ENCODE measurements at places on chromosomes 2 and 18.

DNA sequence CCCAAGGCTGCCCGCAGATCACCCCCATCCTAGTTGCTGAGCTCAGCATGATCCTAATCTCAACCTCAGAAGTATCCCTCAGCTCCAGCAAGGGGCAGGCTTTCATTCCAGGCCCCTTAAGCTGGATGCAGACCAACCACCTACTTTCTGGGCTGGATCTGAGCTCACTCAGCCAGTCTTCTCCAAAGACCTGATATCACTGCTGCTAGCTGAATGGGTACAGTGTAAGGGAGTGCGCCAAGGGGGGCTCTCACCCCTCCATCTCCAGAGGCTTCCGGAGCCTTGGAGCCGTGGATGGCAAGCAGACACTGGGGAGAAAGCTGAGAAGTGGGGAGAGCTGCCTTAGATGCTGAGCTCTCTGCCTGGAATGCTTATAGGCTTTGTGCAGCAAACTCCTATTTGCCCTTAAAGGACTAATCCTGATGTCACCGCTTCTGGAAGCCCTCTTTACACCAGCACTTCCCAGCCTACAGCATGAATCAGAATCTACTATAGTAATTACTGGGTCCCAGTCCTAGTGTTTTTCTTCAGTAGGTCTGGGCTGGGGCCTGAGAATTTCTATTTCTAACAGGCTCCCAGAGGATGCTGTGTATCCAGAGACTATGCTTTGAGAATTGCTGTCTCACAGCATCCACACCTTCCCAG is 31.0 kb downstream of the GYPC start:
- no peak for DNase-seq

- DNase-seq: peak; percentile 51
Measured at GRCh38 chr18:25470062-25470461, 118.1 kb upstream of the ZNF521 start.

DNA sequence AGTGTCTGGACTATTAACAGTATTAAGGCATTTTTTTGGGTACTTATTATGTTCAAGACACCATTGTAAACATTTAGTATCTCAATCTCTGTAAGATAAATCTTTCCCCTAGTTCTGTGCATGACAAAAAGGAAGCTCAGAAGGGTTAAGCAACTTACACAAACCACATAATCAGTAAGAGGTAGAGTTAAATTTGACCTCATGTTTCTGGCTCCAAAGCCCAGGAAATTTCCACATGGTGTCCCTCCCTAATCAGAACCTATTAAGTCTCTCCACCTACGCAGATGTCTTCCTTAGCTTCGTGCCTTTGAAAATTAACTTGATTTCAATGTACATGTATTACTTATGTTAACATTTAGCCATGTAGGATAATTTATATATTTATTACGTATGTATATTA is 2.0 kb downstream of the MFSD6 start:
- no peak for DNase-seq

DNA sequence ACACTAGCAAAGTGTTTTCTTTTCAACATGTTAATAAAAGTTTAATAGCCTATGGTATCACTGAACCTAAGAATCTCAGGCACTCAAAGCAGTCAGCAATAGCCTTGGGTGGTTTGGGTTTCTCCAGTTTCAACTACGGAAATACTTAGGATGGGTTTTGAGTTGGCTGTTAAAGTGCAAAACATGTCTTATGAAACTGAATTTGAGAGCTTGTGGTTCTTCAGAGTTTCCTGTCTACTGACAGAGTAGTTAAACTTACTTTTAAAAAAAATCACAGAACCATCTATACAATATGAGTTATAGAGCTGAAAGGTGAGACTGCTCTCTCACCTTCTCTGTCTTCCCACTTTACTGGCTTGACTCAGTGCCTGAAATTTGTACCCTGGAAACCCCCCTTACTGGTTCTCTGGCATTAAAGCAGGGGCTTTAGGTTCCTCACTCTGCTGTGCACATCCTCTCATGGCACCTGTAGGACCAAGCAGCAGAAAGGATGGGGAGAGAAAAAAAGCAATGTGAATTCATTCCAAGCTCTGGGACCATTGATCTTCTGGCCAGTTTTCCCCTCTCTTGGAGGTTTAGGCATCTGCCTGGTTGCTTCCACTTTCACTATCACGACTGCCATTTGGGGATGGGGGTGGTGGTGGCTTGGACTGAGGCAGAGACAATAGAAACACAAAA is 18.1 kb downstream of the CCDC141 start:
- DNase-seq: no peak

- no peak for DNase-seq
Measured at GRCh38 chr2:189834059-189834458, 49.8 kb downstream of the PMS1 start.

DNA sequence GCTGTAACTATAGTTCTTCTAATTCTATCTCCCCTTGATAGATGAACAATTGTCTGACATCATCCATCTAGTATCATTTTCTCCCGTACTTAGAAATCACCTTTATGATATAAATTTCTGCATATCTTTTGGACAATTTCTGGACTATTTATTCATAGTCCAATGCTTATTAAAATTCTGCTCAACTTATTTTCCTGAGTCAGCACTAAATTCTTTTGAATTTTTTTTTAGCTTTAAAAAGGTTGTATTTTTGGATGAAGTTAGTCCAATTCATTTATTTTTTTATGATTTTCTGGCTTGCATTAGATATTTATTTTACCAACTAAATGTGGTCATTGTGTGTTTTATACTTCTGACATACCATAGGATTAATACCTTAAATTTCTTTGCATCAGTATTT is 538.5 kb upstream of the DCC start:
- DNase-seq: no peak

GRCh38 chr2:151979694-151980093 is 119.2 kb downstream of the CACNB4 start:
- no peak for DNase-seq

DNA sequence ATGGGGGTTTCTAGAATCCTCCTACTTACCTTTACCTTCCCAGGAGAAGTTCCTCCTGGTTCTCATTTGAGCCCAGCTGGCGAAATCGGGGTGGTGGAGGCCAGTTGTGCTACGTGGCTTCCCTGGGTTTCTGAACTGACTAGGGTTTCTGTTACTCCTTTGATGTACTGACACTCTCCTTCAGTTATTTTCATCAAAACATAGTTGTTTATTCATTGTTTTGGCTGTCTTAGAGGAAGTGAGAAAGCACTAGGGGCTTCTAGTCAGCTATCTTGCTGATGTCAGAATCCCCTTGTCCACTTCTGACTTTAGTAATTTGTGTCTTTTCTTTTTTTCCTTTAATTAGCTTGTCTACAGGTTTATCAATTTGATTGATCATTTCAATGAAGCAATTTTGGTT is 332.2 kb upstream of the TANK start:
- no peak for DNase-seq

DNA sequence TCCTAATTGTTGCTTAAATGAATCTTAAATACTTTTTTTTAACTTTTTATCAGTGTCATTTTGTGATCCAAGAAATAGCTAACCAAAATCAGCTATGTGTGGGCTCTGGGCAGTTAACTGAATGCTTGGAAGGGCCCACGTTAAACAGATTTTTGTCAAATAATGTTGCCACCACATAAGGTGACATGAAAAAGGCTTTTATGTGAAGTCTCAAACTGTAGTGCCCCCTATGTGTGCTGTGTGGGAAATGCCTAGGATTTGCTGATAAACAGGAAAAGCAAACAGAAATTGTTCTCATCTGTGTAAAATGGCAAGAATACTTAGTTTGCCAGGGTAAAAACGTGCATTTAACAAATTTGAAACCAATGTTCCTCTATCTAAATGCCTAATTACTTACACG is 242.2 kb downstream of the ZNF516 start:
- DNase-seq: peak; percentile 59

GRCh38 chr2:163664610-163665009 is 71.2 kb downstream of the FIGN start:
- no peak for DNase-seq

All from brain (organoid and tissue), 16 donors.